Effector memory CD4-positive, alpha-beta T cell (primary cell): ENCODE measurements at places on chromosomes 1 and 21.

GRCh38 chr1:114502080-114502479 is 8.9 kb downstream of the TRIM33 start:
- no peak for DNase-seq

DNA sequence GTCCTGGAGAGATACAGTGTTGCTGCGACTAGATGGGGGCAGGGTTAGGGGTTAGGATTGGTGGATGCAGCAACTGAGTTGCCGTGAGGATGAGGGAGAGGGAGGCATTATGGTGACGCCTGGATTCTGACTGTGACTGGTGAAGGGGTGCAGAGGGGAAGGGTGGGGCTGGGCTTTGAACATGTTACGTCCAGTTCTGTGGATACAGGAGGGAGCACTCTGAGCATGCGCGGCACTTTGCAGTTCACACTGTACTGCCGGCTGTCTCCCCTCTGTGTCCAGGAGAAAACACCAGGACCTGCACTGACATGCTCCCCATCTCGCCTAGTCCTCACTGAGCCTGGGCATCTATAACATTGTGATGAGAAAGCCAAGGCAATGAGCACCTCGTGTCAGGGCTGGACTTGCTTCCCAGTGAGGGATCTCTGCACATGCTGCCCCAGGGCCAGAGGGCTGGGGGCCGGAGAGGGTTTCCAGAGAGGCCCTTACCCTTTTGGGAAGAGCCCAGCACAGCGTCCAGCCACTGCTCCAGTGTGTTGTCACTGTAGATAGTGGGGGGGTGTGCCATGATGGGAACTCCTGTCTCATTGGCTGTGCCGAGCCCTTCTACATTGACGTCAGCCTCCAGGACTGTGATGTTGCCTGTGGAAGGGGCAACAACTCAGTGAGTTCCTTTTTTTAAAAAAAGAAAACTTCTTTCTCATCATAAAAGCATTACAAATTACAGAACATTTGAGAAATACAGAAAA is 7.6 kb downstream of the FAM151A start:
- no peak for DNase-seq

DNA sequence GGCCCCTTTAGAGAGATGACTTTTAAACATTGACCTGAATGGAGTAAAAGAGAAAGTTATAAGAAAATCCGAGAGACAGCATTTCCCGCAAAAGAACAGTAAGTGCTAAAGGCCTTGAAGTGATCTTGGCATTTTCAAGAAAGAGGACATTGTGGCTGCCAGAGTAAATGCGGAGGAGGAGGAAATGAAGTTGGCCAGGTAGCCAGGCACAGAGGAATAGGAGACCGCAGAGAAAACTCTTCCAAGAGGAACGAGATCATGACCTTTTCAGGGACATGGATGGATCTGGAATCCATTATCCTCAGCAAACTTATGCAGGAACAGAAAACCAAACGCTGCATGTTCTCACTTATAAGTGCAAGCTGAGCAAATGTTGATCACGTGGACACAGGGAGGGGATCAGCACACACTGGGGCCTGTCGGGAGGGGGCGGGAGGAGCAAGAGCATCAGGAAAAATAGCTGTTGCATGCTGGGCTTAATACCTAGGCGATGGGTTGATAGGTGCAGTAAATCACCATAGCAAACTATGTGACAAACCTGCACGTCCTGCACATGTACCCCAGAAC is 49.7 kb downstream of the EEIG2 start:
- no peak for DNase-seq

GRCh38 chr1:58929671-58930325 is 146.0 kb upstream of the JUN start:
- DNase-seq: peak; percentile 55

DNA sequence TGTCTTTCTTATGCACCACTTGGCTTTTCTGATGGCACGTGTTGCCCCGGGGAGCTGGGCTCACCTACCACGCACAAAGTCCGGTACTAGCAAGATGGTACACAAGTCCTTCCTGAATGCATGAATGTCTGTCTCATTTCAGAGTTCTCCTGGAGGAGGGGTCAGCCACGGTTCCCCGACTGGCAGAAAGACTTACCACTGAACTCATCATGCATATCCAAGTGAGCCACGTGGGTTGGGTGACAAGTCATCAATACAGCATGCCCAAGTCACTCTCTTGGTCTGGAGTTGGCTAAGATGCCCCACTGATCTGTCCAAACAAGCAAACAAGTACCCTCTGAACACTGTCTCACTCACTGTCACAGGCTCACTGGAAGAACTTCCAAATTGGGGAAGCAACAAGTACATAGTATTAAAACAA is 28.6 kb upstream of the MX1 start:
- no peak for DNase-seq

DNA sequence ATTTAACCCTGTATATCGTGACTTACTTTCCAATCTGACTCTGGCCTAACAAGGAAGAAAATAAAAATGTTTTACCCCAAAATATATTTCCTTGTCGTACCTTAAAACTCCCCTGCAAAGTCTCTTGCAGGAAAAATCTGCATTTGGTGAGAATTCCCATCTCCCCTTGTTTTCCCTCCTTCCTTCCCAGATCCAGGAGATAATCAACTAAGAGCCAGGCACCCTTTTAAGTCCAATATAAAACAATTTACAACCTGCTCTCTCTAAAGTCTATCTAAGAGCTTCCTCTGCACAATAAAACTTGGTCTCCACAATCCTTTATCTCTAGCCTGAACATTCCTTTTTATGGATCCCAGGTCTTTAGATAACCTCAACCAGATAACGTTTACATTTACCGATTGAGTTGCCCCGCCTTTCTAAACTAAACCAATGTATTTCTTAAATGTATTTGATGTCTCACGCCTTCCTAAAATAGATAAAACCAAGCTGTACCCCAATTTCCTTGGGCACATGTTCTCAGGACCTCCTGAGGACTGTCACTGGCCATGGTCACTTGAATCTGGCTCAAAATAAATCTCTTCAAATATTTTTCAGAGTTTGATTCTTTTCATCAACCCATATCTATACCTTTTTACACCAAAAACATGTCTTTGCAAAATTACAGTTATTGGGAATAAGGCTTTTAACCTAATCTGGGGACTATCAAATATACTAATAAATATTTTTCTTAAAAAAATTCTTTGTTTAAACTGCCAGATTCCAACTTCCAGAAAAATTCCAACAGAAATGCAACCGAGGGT is 993 bp downstream of the DDX59 start:
- DNase-seq: no peak

DNA sequence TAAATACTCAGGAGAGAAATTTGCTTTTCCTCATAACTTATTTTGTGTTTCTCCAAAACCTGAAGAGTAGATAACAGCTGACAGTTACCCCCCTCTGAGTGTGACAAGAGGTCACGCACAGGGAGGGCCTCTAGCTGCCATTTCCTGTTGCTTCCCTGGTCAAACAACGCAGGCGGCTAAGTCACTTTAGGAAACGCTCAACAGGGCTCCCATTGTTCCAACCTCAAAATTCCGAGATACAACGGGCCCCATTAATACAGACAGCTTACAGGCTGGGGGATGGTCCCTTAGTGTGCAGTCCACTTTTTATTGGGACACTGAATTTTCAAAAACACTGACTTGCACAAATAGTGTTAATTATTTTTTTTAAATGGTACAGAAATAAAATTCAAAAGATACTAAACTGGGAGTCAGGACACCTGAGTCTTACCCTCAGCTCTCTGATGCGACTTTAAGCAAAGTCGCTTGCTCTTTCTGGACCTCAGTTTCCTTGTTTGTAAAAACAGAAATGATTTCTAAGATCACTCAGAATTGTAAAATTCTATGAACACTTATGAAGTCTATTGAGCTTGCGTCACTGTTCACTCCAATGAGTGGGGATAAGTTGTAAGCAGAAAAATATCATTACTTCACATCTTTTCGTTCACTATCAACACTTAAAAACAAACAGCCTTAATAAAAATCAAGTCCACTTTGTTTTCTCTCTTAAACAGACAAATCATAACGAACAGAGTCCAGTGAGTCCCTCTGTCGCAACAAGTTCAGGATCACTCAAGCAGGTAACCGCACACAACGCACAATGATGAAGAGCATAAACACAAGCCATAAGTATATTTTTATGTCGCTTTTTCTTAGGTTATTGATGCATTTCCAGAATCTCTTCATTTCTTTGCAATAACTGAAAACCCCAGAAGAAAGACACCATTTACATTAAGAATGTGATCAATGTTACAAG is 13.5 kb downstream of the LZIC start:
- DNase-seq: no peak

DNA sequence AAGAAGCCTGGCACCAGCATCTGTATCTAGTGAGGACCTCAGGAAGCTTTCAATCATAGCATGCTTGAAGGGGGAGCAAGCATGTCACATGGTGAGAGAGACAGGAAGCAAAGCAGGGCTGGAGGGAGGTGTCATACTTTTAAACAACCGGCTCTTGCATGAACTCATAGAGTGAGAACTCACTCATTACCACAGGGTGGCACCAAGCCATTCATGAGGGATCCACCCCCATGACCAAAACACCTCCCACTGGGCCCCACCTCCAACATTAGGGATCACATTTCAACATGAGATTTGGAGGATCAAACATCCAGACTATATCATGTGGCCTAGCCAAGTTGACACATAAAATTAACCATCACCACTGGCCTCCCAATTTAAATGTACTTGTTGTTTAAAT is 125.1 kb upstream of the KCND3 start:
- DNase-seq: no peak

DNA sequence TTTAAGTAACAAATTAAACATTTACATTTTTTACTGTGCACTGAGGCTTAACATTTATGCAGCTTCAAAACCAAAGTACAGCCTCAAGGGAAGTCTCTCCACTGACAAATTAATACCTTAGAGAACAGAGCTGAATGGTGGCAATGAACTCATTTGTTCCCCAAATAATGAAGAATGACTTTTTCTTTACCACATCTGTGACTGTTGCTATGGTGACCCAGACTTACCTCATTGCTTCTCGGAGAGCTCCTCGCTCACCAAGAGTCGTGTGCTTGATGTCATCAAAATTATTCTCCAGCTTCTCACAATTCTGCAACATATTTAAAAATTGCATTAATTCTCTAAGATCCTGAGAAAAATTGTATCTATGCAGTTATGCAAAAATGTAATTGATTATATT is 92.9 kb downstream of the DPYD start:
- no peak for DNase-seq

DNA sequence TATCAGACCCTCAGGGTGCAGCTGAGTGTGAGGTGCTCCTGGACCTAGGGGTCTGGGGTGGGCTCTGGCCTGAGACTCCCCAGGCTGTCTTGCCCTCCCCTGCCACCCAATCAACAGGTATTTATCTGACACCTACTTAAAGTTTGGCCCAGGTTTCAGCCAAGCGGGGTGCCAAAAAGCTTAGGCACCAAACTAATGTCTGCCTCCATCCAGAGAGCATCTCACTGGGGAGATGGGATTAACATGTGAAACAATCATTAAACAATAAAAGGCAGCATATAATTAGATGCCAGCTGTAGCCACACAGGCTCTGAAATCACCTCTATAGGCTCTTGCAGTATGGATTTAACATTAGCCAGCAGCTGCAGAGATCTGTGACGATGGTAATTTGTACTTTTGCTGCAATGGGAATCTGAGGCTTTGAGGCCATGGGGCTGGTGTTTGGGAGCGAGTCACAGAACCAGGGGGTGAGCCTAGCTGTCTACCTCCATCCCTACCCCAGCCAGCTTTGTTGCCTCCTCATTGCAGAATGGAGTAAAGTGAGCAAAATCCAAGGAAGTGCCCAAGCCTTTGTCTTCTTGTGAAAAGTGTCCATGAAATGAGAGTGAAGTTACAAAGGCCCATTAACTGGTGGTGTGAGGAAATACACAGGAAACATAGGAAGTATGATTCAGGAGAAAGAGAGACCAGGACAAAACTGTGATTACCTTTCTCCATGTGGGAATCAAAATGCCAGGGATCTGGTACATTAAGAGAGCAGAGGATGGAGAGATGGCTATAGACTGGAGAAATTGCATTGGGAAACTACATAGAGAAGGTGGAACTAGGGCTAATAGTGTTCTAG is 36.1 kb downstream of the EIF2D start:
- DNase-seq: no peak

- no peak for DNase-seq
Observed at GRCh38 chr21:34583926-34584563, 30.9 kb downstream of the RCAN1 start.

DNA sequence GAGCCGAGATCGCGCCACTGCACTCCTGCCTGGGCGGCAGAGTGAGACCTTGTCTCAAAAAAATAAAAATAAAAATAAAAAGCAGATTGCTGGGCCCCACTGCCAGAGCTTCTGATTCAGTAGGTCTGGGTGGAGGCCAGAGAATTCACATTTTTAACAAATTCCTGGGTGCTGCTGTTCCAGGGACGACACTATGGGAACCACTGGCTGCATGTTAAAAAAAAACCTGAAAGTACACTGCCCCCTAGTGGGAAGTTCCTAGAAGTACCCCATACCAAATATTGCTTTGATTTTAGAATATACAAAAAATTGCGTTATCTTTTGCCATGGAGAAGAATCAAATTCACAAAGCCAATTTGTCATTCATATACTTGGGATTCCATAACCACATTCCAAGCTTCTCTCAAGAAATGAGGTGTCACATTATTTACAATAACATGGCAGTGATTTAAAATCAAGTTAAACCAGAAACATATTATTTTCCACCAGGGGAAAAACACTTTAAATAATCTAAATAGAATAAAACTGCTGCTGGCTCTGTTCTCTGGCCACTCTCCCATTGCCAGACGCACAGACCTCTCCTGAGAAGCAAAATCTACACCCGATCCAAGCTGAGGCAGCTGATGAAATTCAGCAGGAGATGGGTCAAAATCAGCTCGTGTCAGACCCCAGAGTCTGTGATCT is 27.4 kb downstream of the SYF2 start:
- DNase-seq: no peak

GRCh38 chr1:152577168-152577567 is 3.1 kb downstream of the LCE3D start:
- DNase-seq: no peak

DNA sequence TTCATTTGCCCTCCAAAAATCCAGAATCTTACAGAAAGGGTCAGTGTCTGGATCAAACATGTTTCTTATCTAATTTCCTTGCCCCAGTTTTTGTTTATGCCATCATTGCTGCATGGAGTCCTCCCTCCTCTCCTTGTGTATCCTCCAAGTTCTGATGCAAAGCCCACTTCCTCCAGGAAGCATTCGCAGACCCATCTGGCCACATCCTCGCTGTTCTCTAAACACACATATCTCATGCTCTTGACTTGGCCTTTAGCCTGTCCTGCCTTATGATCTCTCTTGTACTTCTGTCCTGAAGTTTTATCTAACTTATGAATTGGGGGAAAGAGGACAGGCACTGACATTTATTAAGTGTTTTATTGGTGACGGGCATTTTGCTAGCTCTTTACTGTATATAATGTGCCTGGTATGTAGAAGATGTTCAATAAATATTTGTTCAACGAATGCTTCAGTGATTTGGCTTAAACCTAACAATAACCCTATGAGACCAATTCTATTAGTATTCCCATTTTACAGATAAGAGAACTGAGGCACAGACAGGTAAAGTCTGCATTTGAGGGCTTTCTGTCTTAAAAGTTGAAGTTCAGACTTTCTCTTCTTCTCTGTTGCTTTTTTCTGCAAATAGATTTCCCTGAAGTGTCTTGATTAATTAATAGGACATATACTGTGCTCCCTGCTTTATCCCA is 19.2 kb upstream of the ID3 start:
- no peak for DNase-seq

- DNase-seq: no peak
Observed at GRCh38 chr1:1075148-1075935, 1.2 kb upstream of the RNF223 start.
